ENCODE measurements at places on chromosomes 6 and 20.

- DNase-seq = no peak
Observed at GRCh38 chr20:2699775-2700413, 7.3 kb downstream of the EBF4 start.

DNA sequence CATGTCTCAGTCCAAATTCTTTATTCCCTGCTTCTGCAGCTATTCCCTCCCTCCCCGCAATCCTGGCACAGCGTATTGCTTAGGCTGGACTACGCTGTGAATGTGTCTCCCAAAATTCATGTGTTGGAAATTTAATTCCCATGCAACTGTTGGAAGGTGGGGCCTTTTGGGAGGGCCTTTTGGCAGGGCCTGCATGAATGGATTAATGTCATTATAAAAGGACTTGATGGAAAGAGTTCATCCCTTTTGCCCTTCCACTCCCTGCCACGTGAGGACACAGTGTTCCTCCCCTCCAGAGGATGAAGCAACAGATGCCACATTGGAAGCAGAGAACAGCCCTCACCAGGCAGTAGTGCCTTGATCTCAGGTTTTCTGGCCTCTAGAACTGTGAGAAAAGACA lies 20.4 kb upstream of the NOTCH4 start:
- DNase-seq = no peak

DNA sequence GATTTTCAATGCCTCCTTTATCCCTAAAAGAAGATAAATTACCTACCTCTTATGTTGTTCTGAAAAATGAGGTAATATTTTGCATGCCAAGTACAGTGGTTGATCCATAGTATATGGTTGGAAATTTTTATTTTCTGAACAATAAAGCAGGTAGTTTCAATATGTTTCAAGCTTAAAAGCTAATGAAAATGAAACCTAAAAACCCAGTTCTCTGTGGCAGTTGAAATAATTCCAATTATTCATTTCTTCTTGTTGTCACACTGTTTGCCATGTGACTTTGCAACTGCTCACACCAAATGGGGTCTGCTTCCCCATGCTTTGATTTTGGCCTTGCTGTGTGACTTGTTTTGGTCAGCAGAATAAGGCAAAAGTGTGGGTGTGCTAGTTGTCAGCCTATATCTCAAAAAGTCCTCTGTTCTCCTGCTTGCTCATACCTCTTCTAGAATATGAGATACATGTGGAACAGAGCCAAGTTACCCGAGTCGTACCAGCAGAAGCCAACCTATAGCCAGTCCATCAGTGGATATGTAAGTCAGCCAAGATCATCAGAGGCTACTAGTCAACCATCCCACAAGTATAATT lies 197.2 kb upstream of the THEMIS start:
- DNase-seq = no peak

- no peak for DNase-seq
Observed at GRCh38 chr6:37334047-37334446, 19.7 kb upstream of the RNF8 start.

DNA sequence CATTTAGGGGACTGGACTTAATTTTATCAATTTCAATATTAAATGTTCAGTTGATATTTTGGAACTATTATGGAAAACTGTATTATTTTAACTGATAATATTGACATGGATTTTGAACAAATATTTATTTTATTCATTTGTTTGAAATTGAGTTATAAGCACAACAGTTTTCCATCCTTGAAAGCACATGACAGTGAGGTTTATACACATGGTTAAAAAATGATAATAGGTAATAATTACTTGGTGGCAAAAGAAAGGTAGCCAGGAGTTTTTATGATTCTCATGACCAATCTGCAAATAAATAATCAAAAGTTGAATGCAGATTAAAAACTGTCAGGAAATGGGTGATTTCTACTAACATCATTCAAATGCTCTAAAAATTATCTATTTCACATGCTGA lies 113.6 kb downstream of the C6orf58 start:
- DNase-seq = no peak

- DNase-seq = no peak
Observed at GRCh38 chr6:142333431-142333830, 31.6 kb downstream of the ADGRG6 start.

DNA sequence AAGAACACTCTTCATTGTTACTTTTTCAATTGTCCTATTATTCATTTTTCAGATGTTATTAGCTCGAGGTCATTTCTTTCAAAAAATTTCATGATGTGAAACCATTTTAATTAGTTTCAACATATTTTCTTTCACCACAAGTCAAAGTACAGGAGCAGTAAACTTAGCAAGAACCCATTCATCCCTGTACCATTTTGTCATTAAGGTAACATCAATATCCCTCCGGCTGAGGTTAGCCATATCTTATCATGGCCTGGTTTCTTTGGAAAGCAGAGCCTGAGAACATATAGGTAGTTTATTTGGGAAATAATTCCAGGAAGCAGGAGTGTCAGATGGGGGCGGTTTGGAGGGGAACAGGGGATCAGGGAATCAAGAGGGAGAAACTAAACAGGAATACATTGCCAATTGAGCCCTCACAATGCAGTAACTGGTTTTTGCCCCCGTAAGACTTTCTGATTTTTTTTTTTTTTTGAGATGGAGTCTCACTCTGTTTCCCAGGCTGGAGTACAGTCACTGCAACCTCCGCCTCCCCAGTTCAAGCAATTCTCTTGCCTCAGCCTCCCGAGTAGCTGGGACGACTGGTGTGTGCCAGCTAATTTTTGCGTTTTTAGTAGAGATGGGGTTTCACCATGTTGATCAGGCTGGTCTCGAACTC lies 83.7 kb downstream of the MKKS start:
- no peak for DNase-seq

GRCh38 chr6:170381562-170381961 lies 75.0 kb downstream of the FAM120B start:
- no peak for DNase-seq

- DNase-seq = no peak
Observed at GRCh38 chr20:63444548-63444947, 27.9 kb downstream of the KCNQ2 start.

DNA sequence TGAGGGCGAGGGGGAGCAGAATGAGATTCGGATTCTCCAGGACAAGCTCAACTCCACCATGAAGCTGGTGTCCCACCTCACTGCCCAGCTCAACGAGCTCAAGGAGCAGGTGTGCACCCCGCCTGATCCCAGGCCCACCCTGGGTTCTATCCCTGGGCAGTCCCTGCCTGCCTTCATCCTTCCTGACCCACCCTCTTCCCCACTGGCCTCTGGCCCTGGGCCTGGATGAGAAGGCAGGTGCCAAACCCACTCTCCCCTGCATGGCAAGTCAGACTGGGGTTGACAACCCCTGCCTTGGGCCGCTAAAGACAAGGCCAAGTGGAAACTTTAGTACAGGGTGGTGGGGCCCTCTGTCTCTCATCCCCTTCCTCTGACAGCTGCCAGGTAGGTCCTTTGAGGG lies 16.5 kb downstream of the UQCC2 start:
- DNase-seq = no peak

DNA sequence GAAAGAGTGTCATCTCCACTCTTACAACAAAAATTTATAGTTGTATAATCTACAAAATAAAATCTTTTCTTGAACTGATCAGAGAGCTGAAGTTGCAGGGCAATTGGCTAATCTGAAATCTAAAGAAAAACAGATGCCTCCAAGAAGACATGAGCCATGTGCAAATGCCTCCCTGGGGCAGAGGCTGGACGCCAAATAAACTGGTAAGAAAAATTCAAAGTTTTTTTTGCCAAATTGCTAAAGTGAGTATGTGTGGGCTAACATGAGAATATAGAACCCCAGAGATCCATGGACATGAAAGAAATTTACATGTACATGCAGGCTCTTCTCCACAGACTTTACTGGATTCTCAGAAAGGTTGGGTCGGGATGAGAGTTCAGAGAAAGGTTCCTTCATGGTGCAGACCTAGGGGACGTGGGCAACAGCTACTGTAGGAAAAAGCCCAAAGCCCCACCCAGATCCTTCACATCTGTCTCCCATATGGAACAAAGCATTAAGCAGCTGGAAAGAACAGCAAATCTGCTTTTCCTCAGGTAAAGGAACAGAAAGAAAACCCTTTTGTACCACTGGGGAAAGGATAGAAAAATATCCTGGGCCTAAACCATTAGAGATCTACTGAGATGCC lies 90.5 kb upstream of the SIRPG start:
- DNase-seq = no peak

GRCh38 chr6:121356575-121356974 lies 22.3 kb upstream of the TBC1D32 start:
- DNase-seq = no peak

GRCh38 chr6:119160911-119161310 lies 82.4 kb upstream of the FAM184A start:
- no peak for DNase-seq

GRCh38 chr6:30480536-30481156 lies 8.7 kb upstream of the HLA-E start:
- DNase-seq = no peak

DNA sequence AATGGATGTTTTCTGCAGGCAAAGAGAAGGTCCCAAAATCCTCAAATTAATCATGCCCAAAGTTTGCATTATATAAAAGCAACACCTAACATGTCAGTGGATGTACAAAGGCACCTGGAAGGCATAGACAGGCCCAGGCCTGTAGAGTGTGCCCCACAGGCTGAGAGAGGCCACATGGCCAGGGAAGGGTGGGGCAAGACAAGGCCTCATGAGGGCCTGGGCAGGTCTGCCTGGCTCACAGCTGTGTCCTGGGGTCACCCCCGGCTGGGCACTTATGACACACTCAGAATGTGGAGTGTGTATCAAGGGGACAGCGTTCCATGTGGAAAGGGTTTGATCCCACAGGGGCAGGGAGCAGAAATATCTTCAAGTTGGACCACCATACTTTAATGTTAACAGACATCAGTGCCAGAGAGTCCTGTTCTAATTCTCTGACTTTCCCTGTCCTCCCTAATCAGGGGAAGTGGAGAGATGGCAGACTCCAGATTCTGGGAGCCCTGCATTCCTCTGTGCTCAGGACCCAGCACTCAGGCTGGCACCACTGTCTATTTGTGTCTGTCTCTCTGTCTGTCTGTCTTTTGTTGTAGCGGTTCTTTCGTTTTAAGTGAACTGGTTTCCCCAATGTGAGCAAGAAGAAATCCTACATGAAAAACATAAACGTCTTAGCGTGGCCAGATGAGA lies 178.3 kb upstream of the FOXA2 start:
- no peak for DNase-seq

- no peak for DNase-seq
Observed at GRCh38 chr6:119459207-119459974, 109.8 kb upstream of the MAN1A1 start.

GRCh38 chr6:160124605-160125004 lies 3.0 kb downstream of the SLC22A1 start:
- no peak for DNase-seq

DNA sequence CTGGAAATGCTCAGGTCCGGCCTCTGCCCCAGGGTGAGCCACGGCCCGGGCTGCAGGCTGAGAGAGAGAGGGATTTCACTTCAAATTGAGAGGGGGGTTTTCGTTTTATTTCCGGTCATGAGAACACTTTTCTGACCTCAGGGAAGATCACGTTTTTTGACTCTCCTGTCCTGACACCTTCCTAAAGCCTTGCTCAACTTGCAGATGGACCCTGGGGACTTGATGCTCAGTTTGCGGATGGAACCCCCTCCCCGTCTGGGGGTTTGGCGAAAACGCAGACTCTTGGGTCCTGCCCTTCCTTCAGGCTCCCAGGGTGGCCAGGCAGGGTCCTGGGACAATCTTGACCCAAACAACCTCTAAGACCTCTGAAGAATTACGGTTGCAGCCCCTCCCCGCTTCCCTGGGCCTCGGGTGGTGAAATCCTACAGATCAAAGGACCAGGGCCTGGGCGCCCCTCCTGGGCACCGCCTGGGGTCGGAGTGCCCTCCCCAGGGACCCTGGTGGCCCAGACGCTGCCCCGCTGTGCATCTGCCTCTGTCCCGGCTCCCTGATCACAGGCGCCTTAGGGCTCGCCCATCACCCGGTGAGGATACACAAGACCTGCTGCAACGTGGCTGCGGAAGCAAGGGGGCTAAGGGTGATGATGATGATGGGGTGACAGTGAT lies 148.2 kb downstream of the ERMARD start:
- no peak for DNase-seq

DNA sequence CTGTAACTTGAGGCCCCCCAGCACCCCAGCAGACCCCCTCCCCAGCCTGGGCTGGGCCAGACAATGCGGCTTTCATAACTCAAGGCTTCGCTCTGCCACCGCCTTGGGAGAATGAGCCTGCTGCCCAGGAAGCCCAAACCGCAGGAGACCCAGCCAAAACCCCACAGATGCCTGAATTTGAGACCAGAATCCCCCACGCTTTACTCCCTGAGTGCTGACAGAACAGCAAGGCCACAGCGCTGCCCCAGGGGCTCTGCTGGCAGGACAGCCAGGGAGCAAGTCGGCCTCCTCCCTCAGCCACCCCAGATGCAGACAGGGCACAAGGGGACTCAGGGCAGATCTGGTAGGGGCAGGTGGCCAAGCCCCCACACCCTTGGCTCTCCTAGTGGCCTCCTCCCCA lies 2.2 kb downstream of the MDFI start:
- DNase-seq = no peak

GRCh38 chr20:36093025-36093803 lies 61.3 kb upstream of the EPB41L1 start:
- DNase-seq = no peak

GRCh38 chr6:113433335-113433991 lies 423.7 kb upstream of the MARCKS start:
- peak; percentile 46 for DNase-seq

- DNase-seq = no peak
Observed at GRCh38 chr20:62346398-62347150, 20.5 kb downstream of the LAMA5 start.

DNA sequence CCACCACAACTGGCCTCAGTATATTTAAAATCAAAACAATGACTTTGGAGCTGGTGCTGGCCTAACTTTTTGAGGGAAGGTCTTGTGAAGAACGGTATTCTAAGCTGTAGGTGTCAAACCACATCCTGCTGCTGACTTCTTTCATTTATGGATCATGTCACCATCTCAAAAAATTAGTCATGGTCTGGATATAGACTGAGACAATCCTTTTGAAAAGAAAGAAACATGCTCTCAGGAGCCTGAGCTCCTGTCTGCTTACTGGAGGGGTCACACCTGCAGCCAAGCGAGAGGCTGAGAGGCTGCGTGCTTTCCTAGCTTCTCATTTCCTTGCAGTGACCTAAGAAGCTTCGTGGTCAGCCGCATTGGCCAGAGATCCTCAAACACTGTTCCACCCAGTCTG lies 55.2 kb downstream of the TIAM2 start:
- no peak for DNase-seq

DNA sequence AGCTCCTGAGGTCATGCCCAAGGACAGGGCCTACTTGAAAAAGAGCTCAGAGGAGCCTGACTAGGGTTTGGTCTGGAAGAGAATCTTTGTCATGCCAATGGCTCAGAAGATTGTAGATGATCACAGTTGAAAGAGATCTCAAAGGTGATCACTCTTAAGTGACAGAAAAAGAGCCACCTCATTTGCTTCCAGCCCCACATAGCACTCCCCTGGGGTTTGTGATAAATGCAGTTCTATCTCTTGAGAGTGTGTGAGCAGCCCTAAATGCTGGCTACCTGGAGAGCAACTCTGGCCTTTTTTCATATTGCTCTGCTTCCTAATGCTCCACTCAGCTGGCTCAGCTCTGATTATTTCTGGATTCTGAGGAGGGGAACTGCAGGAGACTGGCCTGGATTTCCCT lies 39.3 kb downstream of the KLHL32 start:
- no peak for DNase-seq

Measured in NCI-H460 (cell line).